ENCODE measurements at places on chromosomes 16 and 17.

DNA sequence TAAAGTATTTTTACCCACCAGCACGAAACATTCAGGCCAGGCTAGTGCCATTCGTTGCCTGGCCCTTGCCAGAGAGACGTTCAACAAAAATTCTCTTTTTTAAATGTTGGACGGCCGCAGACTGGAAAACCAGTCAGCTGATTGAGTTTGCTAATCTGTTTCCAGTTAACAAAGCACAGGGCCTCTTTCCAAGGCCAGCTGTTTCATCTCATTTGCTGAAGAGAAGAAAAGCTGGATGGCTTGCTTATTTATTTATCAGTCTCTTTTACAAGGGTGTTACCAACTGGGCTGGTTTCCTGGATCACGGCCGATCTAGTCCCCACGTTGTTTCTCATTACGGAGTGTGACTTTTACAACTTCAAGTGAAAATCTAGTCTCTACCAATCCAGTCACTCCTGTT lies 418.7 kb upstream of the DYNLRB2 start:
- DNase-seq, result no peak

DNA sequence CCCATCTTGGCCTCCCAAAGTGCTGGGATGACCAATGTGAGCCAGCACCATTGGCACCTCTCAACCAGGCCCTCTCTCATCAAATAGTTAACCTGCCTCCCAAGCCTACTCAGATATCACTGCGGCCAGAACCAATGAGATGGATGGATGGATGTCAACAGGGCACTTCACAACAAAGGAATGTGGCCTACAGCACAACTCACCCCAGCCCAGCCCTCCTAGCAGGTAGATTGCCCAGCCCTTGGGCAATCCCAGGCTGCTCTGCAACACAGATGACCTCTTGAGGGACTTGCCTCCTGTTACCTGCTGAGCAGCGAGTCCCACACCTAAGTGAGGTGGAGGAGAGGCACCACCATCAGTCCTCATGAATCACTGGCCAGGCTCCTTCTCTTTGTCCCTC lies 22.6 kb upstream of the KIFC3 start:
- DNase-seq, result no peak

GRCh38 chr16:29688172-29688571 lies 9.2 kb downstream of the QPRT start:
- no peak for DNase-seq

DNA sequence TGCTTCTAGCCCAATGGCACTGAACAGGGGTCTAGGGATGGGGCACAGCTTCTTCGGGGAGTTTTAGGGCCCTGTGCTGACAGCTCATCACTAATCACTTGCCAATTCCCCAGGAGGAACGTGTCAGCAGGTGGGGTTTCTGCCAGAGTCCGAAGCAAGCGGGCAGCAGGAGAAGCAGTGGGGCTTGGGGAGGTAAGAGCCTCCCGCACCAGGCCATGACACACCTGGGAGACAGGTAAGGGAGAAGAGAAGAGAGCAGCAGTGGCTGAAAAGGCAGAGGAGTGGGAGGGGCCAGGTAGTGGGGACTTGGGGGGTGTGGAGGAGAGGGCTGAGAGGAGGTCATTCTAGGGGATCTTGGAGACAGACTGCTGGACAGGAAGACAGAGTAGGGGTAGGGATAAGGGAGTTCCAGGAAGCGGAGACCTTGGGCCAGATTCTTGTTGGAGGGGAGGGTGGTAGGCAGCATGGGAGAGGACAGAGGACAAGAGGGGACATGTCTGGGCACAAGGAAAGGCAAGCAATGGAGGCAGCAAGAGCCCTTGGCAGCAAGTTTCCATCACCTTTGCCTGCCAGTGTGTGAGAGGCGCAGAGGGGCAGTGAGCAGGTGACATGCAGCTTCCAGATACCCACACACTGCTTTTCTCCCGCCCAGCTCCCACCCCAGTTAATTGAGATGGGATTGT lies 4.9 kb downstream of the PHOSPHO1 start:
- DNase-seq, result no peak

GRCh38 chr17:32876417-32877163 lies at the start of gene MYO1D:
MYO1D (minus strand) TSS chr17:32877124; CDS start chr17:32876872, 252 bp downstream.
- peak; percentile 15 for DNase-seq

GRCh38 chr17:8001976-8002720 lies at the start of gene GUCY2D:
GUCY2D (plus strand) TSS chr17:8002615; CDS start chr17:8003048, 433 bp downstream.
- DNase-seq, result no peak
